ENCODE measurements at places on chromosomes 2 and 18.

DNA sequence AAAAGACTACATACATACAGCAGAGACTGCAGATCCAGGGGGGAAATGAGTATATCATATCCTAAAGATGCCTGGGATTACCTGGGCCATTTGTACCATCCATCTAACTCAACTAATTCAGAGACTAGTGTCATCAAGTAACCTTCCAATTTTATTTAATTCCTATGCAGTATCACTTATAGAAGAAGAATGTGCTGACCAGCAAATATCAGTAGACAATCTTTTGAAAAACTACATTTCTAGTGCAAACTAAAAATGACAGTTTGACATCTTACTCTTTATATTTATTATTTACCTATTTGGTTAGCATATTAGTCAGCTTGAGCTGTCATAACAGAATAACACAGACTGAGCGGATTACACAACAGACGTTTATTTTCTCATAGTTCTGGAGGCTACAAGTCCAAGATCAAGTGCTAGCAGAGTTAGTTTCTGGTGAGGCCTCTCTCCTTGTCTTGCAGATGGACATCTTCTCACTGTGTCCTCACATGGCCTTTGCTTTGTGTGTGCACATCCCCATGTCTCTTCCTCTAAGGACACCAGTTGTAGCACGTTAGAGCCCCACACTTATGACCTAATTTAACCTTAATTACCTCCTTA lies 47.0 kb downstream of the NCKAP5 start:
- DNase-seq, result no peak
- H3K4me1 ChIP-seq, result no peaks in the 10 kb centered on the region
- H3K4me3 ChIP-seq, result no peak overlapping the region
- no peaks in the 10 kb centered on the region for H3K36me3 ChIP-seq
- no peaks in the 10 kb centered on the region for H3K27me3 ChIP-seq

GRCh38 chr2:104861351-104862057 lies 7.6 kb downstream of the POU3F3 start:
- peaks cover 11% of the 10 kb centered on the region for H3K4me1 ChIP-seq
- DNase-seq, result no peak
- H3K27ac ChIP-seq, result peak overlapping the region; percentile 83
- no peak overlapping the region for H3K4me3 ChIP-seq
- peaks cover 90% of the 10 kb centered on the region for H3K27me3 ChIP-seq

DNA sequence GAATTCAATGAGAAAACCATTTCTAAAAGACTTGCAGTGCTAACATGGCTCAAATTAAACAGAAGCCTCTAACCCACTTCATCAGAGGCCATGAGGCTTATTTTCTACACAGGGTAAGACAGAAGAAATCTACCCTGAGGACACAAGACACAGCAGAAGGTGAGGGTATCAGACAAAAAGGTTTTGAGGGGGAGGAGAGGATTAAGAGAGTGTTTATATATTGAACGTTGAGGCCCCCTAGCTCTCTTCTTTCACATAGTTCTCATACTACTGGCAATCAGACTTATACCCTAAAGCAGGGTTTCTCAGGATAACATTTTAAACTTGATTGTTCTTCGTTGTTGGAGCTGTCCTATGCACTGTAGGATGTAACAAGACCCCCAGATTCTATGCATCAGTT lies 21.4 kb downstream of the ORC4 start:
- H3K4me3 ChIP-seq, result no peak overlapping the region
- peaks cover 33% of the 10 kb centered on the region for H3K36me3 ChIP-seq

- peaks cover 87% of the 10 kb centered on the region for H3K4me1 ChIP-seq
- no peaks in the 10 kb centered on the region for H3K27me3 ChIP-seq
- H3K27ac ChIP-seq, result no peak overlapping the region
- no peak for DNase-seq
Observed at GRCh38 chr2:101770726-101771125, 73.2 kb downstream of the MAP4K4 start.

GRCh38 chr2:17578466-17578928 lies 38.0 kb downstream of the VSNL1 start:
- peaks cover 13% of the 10 kb centered on the region for H3K4me1 ChIP-seq
- H3K36me3 ChIP-seq, result no peaks in the 10 kb centered on the region
- DNase-seq, result no peak
- H3K27me3 ChIP-seq, result peaks cover 5% of the 10 kb centered on the region
- H3K27ac ChIP-seq, result no peak overlapping the region

DNA sequence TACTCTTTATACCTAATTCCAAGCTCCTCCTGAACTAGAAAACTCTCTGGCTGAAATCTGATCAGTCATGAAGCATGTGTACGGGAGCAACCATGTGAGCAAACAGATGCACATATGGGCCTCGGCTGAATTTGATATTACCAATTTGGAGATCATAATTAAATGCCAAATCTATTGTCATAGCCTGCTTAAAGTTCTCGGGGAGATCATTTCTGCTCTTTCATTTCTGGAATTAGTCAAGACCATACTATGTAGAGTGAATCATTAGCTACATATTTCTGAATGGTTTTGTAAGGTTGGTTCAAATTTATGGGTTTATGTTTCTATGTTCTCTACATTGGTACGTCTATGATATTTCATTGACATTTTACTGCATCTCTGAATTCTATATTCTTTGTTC lies 205.5 kb downstream of the UBE2E3 start:
- no peak for DNase-seq
- H3K4me3 ChIP-seq, result no peak overlapping the region
- H3K27me3 ChIP-seq, result no peaks in the 10 kb centered on the region
- peaks cover 21% of the 10 kb centered on the region for H3K4me1 ChIP-seq
- no peak overlapping the region for H3K27ac ChIP-seq

DNA sequence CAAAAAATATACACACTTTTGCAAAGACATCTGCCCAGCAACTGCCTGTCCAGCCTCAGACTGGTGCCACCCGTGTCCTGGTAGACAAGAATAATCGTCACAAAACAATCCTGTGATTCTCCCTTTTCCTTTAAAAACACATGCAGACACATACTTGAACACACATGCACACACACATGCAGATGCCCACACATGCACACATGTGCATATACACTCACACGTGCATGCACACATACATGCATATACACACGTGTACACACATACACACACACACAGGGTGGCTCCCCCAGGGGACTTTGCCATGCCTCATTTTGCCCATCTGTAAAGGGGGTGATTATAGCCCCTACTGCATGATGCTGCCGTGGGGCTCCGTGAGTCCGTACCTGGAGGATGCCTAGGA lies 24.9 kb upstream of the ALPP start:
- peaks cover 81% of the 10 kb centered on the region for H3K27me3 ChIP-seq
- H3K27ac ChIP-seq, result no peak overlapping the region
- H3K36me3 ChIP-seq, result no peaks in the 10 kb centered on the region
- no peak overlapping the region for H3K4me3 ChIP-seq
- H3K4me1 ChIP-seq, result peaks cover 7% of the 10 kb centered on the region
- no peak for DNase-seq

GRCh38 chr2:230319211-230319862 lies 7.7 kb upstream of the SP140L start:
- H3K4me3 ChIP-seq, result peak overlapping the region; percentile 52
- H3K27ac ChIP-seq, result peak overlapping the region; percentile 96
- no peaks in the 10 kb centered on the region for H3K27me3 ChIP-seq

GRCh38 chr2:99701503-99701902 lies 211.7 kb upstream of the REV1 start:
- peaks cover 4% of the 10 kb centered on the region for H3K4me1 ChIP-seq
- DNase-seq, result no peak
- H3K27me3 ChIP-seq, result no peaks in the 10 kb centered on the region
- no peak overlapping the region for H3K4me3 ChIP-seq
- H3K27ac ChIP-seq, result no peak overlapping the region

DNA sequence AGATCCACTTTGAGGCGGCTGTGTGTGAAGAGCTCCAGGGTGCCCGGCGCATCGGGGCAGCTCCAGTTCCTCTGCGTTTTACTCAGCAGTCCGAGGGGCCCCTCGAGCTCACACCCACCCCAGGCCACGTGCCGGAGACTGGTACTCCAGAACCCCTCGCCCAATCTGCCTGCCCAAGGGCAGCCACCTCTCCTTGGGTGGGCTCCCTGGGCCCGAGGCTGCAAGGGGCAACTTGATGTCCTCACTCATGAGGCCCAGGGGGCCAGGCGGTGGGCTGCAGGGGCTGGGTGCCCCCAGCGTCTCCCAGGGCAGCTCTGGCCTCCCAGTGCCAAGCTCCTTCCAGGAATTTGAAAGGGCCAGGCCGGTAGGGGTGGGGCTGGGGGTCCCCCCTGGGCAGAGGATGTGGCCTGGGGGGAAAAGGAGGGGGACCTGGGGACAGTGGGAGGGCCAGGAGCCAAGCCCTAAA lies 16.7 kb downstream of the RAMP1 start:
- no peak overlapping the region for H3K4me3 ChIP-seq
- peaks cover 24% of the 10 kb centered on the region for H3K27me3 ChIP-seq
- no peaks in the 10 kb centered on the region for H3K36me3 ChIP-seq

DNA sequence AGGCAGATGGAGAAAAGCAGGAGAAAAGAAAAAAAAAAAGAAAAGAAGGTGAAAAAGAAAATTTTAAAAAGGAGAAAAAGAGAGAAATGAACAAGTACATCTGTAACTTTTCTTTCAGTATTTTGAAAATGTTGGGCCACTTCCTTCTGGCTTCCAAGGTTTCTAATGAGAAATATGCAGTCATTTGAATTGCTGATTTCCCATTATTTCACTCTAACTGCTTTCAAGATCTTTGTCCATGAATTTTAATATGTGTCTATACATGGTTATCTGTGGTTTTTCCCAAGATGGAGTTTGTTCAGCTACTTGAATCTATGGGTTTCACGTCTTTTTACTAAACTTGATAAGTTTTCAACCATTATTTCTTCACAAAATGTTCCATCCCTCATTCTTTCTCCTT lies 14.3 kb upstream of the MPP4 start:
- no peaks in the 10 kb centered on the region for H3K4me1 ChIP-seq
- DNase-seq, result no peak
- H3K27me3 ChIP-seq, result no peaks in the 10 kb centered on the region
- H3K4me3 ChIP-seq, result no peak overlapping the region

GRCh38 chr2:44748-45341 lies 1.5 kb downstream of the FAM110C start:
- peak overlapping the region; percentile 55 for H3K4me3 ChIP-seq
- H3K27me3 ChIP-seq, result peaks cover 76% of the 10 kb centered on the region
- H3K36me3 ChIP-seq, result peaks cover 4% of the 10 kb centered on the region
- peaks cover 9% of the 10 kb centered on the region for H3K4me1 ChIP-seq
